Stimulated activated CD4-positive, alpha-beta T cell treated with anti-CD3 and anti-CD28 coated beads, Interleukin-1b, Interleukin-23, amount 100 ng/mL, for 24 hours (primary cell): ENCODE measurements at places on chromosomes 11 and 22.
A peak's percentile ranks its signal among the peaks of the same experiment; 100 is the strongest.

GRCh38 chr11:25776238-25776637, 555.7 kb upstream of the ANO3 start:
- DNase-seq, result no peak

- DNase-seq, result no peak
Observed at GRCh38 chr11:130737041-130737830, 179.0 kb downstream of the SNX19 start.

DNA sequence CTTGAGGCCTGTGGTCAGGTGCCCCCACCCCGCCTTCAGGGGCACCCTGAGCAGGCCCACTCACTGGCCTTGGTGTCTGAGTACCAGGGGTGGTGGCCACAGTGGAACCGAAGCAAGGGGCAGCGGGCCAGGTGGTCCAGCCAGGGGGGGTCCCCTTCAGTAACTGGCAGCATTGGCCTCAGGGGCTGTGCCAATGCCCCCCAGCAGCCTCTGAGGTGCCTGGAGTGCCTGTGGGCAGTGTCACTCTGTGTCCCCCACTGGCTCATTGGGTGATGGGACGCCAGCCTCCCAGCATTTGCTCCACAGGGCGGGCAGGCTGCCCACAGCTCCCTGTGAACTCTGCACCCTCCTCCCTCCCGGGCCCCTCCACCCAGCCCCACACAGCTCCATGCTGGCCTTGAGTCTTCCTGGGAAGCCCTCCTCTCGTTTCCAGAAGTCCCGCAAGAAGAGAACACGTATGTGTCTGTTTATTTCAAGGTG, 29.5 kb upstream of the CARS1 start:
- no peak for DNase-seq

DNA sequence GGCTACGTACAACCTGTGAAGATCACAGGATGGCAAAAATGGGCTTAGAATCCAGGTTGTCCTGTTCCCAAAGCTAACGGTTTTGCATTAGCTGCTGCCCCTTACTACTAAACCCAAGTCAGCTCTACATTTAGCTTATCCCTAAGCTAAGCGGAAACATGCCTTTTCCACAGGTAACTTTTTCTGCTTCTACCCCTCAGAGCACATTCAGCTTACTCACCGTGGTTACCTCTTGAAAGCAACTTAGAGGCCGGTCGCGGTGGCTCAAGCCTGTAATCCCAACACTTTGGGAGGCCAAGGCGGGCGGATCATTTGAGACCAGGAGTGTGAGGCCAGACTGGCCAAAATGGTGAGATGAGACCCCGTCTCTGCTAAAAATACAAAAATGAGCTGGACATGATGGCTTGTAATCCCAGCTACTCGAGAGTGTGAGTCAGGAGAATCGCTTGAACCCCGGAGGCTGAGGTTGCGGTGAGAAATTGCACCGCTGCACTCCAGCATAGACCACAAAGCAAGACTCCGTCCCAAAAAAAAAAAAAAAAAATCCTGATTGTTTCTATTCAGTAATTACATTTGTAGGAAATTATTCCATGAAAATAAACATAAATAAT, 790 bp upstream of the TMEM41B start:
- DNase-seq, result no peak

DNA sequence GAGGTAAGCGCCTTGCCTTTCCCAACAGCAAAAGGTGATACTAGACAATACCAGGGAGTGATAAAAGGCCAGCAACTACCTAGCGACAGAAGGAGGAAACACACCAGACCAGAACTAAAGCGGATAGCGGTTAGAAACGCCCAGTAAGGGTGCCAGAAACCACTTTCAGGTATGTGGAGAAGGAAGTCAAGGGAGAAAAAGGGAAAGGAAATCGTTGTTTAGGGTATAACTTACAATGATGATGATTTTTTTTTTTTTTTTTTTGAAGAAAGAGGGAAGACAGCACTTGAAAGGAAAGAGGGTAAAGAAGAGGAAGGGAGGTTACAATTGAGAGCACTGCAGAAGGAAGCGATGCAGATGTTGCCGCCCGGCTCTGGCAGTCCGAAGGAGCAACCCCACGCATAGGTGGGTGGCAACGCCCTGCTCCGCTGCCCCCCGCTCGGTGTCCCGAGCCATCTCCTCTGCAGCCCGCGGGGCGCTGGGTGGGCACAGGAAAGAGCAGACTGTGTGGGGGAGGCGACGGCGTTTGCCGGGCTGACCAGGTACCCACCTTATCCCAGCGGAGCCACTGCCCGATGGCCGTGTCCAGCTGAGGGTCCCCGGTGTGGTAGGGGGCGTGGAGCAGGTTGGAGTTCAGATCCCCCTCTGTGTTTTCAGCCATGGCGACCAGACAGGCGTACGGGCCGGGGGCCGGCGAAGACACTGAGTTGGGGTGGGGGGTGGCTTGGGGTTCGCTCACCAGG, 561 bp downstream of the PGM2L1 start:
- DNase-seq, result no peak

- no peak for DNase-seq
Observed at GRCh38 chr22:20781272-20781990, 7.5 kb downstream of the SERPIND1 start.

GRCh38 chr11:61733120-61733978, 19.1 kb upstream of the MYRF start:
- DNase-seq, result peak; percentile 64

- DNase-seq, result no peak
Observed at GRCh38 chr11:83697518-83697917, 411.4 kb upstream of the CCDC90B start.

DNA sequence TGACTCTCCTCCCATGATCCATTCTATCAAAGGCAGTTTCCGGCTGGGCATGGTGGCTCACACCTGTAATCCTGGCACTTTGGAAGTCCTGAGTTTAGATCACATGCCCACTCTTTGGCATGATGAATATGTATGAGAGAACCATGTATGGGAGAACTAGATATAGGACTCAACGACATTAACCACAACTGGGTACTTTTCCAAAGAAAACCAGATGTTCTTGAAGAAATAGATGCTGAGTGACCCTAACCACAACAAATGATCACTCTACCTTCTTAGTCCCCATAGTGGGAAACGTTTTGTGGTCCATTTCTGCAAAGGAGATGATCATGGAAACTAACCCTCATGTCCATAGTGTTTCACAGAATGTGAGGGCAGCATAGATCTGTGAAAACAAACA, 13.6 kb downstream of the FJX1 start:
- DNase-seq, result no peak
